Effector CD8-positive, alpha-beta T cell (primary cell): ENCODE measurements at places on chromosomes 4 and X.

GRCh38 chr4:78644744-78645330 lies 93.3 kb downstream of the ANXA3 start:
- DNase-seq: peak; percentile 10

- no peak for DNase-seq
Observed at GRCh38 chr4:149521611-149522425, 293.8 kb downstream of the IQCM start.

GRCh38 chr4:24551492-24552289 lies 32.7 kb downstream of the DHX15 start:
- DNase-seq: no peak

- DNase-seq: no peak
Observed at GRCh38 chr4:74456849-74457395, 12.0 kb downstream of the AREG start.

- DNase-seq: no peak
Observed at GRCh38 chrX:107484002-107484726, 34.7 kb downstream of the FRMPD3 start.

DNA sequence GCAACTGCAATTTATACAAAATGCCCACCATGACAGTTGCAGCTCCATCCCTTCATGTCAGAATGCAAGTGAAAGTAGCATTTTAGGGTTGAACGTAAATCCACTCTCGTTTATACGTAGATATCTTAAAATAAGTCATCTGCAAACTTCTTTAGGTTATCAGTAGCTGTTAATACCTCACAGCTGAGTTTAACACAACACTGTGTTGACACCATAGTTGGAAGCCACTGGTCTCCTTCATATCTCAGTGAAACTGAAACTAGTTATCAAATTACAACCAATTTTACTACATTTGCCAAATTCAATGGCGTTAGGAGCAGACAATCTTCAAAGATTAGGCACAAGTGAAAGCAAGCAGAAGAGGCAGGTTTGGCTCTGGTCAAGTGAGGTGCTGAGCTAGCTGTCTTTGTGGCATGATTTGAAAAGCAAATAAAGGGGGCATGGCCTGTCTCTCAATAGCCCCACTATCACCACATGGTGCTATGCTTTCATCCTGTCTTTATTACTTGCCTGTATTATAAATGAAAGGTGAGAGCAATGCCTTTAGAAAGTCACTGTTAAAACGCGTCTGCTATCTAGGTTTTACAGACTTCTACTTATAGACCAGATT lies 12.3 kb downstream of the PPP3CA start:
- DNase-seq: no peak

GRCh38 chr4:39469429-39470077 lies 10.7 kb downstream of the LIAS start:
- peak; percentile 1 for DNase-seq

DNA sequence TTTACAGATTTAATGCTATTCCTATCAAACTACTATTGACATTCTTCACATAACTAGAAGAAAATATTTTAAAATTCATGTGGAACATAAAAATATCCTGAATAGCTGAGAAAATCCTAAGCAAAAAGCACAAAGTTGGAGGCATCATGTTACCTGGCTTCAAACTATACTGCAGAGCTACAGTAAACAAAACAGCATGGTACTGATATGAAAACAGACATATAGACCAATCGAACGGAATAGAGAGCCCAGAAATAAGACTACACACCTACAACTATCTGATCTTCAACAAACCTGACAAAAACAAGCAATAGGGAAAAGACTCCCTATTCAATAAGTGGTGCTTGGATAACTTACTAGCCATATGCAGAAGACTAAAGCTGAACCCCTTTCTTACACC lies 273.4 kb upstream of the GRIA3 start:
- no peak for DNase-seq

GRCh38 chr4:6854098-6854744 lies 55.4 kb upstream of the TBC1D14 start:
- DNase-seq: no peak

DNA sequence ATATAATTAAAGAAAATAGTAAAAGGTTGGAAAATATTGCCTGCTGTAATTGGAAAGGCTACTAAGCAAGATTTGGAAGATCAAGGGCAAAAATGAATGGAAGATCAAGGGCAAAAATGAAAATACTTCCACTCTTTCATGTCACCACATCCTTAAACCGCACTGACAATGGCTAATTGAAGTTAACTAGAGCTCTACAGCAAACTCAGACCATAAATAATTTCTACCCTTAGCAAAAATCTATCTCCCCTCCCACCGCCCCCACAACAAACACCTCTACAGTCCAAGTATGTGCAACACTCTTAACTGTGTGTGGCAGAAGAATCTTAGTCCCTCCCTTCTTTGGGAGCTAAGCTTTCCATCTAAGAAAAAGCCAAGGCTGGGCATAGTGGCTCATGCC lies 27.1 kb downstream of the ATP11C start:
- no peak for DNase-seq

- no peak for DNase-seq
Observed at GRCh38 chrX:152937236-152937635, 39.4 kb downstream of the ZNF185 start.

GRCh38 chrX:153953342-153953830 lies 8.9 kb upstream of the RENBP start:
- peak; percentile 64 for DNase-seq

GRCh38 chr4:51885363-51885762 lies 42.4 kb downstream of the DCUN1D4 start:
- no peak for DNase-seq

GRCh38 chr4:146256328-146256727 lies 42.0 kb downstream of the REELD1 start:
- no peak for DNase-seq

- no peak for DNase-seq
Observed at GRCh38 chrX:152819732-152820131, 10.8 kb downstream of the CETN2 start.

DNA sequence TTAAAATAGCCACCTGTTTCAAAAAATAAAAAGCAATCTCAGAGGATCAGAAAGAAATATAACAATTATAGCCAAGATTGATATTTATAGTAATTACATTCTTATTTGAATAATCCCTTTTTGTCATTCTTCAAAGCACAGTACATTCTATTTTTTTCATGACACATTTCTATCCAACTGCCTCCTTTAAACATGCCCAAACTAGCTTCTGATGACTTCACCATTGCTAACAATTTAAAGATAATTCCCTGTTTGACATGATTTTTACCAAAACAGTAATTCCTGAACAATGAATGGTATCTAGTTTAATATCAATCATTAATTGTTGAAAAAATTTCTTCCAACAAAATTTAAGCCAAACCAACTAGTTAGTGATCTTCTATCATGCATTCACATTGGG lies 172.4 kb downstream of the SNCA start:
- DNase-seq: no peak

- DNase-seq: no peak
Observed at GRCh38 chrX:154018518-154019060, 1.1 kb downstream of the IRAK1 start.

- DNase-seq: no peak
Observed at GRCh38 chr4:14787894-14788293, 214.4 kb upstream of the CPEB2 start.

DNA sequence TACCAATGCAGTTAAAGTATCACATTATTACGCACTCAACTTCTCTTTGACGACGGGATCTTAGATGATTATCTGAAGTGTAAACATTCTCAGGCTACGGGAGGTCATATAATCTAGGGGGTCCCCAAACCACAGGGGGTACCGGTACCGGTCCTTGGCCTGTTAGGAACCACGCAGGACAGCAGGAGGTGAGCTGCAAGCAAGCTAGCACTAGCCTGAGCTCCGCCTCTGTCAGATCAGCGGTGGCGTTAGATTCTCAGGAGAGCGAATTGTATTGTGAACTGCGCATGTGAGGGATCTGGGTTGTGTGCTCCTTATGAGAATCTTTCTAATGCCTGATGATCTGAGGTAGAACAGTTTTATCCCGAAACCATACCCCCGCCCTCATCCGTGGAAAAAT lies 20.6 kb upstream of the PRR27 start:
- no peak for DNase-seq

DNA sequence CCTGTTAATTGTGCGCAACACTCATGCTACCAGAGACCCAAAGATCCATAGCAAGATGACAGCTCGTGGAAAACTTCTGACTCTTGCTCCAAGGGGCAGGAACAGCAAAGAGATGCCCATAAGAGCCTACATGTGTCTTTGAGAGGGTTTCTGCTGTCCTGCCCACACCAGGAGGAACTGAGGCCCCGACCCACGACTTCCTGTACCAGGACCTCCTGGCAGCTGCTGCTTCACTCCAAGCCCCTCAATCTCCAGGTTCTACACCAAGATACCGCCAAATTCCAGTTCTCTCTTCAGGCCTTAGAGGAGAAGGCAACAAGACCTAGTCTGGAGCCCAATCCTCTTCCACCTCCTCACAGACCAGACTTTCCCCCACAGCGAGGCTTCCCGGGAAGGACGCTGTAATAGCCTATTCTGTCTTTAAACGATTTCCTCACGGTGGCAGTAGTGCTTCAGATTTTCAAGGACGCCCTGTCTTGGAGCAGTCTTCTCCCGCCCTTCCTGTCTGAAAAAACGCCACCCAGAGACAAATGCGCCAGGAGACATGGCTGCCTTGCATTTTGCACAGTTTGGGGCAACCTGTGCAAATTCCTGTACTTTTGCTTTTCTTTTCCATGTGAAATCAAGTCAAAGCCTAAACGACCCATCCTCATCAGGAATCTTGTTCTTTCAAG lies 230.2 kb upstream of the STK26 start:
- no peak for DNase-seq

GRCh38 chrX:129634541-129634940 lies 20.2 kb downstream of the APLN start:
- no peak for DNase-seq

DNA sequence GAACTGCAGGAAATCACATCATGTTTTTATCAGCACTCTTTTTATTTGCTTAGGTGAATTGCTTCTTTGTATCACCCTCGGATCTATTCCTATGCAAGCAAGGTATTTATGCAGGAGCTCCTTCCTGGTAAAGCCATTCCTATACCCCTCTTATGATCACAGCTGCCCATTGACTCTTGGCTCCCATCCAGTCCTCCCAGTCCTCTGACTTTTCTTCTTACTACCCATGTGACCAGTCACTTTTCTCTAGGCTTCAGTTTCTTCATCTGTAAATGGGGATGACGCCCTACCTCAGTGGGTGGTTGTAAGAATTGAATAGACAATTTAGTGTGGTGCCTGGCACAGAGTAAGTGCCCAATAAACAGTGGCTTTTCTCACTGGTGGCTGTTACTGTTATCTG lies 144.9 kb downstream of the FHIP1A start:
- DNase-seq: no peak

DNA sequence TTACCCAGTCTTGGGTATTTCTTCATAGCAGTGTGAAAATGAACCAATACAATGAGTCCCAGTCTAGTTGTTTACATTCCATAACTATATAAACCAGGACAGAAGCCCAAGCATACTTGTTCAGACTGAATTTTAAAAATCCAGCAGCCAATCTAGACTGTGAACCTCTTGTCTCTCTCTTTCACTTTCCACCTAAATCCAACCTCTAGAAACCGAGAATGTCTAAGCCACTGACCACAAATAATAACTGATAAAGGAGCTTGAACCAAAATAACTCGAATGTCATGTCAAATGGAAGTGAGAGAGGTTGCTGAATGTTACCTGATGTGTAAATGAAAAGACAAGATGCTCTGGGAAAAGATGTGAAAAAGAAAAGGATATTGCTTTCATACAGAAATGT lies 544.7 kb downstream of the NLGN4X start:
- no peak for DNase-seq

DNA sequence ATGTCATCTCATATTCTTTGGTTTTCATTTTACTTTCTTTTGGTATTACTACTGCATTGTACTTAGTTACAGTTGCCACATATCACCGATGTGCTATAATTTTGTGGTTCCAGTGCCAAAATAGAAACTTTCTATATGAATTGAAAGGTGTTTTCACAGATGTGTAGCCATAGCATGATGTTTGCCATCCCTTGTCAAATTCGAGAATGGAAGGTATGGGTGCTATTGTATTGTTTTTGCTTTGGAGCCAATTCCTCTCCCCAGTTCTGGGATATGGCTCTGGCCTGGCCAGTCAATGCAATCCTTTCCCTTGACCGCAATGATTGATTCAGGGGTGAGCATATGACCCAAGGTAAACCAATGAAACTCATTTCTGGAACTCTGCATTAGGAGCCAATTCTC lies 86.2 kb upstream of the RPS6KA3 start:
- no peak for DNase-seq

- DNase-seq: no peak
Observed at GRCh38 chrX:101203761-101204351, 15.7 kb upstream of the DRP2 start.

GRCh38 chr4:80069108-80069836 lies 3.8 kb downstream of the ANTXR2 start:
- no peak for DNase-seq

DNA sequence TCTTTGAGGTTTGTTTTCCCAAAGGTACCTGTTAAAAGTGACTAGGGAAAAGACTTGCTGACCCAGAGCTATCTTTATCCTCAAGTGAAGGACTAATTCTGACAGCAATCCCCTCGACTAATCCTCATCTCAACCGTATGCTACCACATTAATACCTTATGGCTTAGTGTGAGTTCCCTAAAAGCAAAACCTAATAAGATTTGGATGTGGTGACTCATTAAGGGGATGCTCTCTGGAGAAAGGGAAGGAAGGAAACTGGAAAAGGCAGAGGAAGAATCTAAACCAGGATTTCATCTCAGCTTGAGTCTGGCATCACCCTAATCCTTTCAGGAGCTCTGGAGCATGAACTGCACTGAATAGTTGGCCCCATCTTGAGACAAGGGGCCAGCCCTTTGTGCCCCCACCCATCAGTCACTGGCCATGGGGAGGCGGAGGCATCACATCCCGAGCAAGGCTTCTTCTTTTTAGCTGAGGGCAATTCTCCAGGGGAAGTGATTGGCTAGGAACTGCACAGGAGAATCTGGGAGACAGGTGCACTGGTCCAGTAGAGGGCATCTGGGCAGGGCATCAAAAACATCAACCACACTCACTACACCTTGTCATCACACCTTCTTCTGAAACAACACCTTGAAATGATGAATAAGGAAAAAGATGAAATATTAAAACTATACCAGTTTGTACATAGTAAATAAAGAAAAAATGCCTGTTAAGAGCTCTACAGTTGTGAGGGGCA lies 6.9 kb upstream of the BBS7 start:
- no peak for DNase-seq

- no peak for DNase-seq
Observed at GRCh38 chr4:172011196-172011595, 198.0 kb downstream of the GALNTL6 start.

- no peak for DNase-seq
Observed at GRCh38 chrX:21305799-21306336, 68.3 kb upstream of the CNKSR2 start.

DNA sequence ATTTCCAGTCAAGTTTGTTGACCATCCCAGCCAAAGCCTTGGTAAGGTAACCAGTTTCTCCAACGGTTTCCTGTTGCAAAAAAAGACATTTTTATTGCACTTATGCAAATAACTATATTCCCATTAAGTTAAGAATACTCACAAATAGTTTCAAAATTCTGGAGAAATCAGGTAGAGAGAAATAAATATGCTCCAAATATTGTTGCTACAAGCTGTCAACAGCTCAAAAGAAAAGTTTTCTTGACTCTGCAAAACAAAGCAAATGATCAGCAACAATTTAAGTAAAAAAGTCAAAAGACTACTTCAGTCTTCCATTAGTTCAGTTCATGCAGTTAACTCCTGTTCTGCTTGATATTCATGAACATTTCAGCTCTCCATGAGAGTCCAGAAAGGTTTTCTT lies 49.0 kb upstream of the UGT8 start:
- no peak for DNase-seq
